ENCODE measurements at places on chromosomes 1 and 21.

GRCh38 chr1:91784191-91784590 is 101.8 kb downstream of the TGFBR3 start:
- DNase-seq: no peak

DNA sequence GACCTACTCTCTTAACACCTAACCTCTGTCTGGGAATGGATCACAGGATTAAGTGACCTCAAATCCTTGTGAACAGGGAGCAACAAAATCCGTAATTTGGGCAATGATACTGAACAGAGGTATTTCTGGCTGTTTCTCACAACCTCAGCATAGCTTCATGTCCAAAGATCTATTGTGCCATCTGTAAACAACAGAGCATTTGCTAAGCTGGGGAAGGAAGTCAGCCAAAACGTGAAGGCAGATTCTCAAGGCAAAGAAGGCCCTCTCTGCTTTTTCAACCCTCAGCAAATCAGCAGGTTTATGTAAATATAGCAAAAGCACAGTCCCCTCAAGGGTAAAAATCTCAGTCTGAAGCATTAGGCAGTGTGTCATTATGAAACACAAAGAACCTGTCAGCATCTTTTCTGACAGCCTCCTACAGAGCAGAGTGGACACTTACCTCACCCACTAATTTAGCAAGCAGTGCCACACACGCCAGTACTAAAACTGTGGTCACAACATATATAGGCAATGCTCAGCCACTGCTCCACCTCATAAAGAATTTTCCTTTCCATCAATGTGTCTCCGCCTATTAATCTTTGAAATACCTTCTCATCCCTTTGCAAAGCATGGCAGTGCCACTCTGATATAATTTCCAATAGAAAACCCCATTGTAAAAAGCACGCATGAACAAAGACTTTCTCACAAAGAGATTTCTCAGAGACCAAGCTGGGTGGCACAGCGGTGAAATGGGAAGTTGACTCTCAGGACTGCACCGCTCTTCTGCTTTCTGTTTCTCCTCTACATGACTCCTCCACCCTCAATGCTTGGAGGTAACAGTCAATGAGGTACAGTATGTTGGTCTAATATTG is 188.0 kb downstream of the RERE start:
- peak; percentile 84 for DNase-seq

DNA sequence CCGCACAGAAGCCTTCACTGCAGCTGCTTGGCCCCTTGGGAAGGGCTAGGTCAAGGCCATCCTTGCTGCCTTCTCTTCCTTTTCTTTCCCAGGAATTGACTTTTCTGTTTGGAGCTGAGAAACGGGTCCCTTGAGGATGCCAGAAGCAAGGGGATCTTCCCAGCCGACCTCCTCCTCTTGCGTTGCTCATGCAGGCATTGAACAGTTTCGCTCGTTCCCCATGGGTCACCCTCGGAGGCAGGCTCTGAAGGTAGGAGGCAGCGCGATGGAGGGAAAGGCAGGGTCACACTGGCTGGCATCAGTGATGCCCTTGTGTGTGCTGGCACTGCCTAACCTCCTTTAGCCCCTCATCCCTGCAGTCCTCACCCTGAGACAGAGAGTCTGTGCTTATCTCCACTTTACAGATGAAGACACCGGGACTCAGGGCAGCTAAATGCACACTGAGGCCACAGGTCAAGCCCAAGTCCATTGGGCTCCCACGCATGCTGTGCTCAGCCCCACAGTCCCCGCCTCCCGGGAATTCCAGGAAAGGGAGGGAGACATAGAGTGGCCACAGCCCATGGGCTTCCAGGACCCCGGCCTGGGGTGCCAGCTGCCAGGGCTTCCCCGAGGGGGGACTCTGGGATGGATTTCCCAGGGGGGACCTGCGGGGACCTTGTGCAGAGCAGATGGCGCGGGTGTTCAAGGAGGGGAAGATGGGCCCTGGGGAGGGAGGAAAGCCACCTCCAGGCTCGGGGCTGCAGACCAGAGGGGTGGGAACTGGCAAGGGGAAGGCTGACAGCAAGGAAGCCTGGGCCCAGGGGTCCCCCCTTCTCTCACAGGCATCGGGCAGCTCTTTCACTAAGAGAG is 90.2 kb downstream of the SPSB1 start:
- DNase-seq: no peak

- peak; percentile 93 for DNase-seq
Observed at GRCh38 chr1:32107742-32108661, at the start of gene KPNA6. TSS of gene KPNA6 (plus strand) at chr1:32108056. CDS start at chr1:32108131, 75 bp downstream.

DNA sequence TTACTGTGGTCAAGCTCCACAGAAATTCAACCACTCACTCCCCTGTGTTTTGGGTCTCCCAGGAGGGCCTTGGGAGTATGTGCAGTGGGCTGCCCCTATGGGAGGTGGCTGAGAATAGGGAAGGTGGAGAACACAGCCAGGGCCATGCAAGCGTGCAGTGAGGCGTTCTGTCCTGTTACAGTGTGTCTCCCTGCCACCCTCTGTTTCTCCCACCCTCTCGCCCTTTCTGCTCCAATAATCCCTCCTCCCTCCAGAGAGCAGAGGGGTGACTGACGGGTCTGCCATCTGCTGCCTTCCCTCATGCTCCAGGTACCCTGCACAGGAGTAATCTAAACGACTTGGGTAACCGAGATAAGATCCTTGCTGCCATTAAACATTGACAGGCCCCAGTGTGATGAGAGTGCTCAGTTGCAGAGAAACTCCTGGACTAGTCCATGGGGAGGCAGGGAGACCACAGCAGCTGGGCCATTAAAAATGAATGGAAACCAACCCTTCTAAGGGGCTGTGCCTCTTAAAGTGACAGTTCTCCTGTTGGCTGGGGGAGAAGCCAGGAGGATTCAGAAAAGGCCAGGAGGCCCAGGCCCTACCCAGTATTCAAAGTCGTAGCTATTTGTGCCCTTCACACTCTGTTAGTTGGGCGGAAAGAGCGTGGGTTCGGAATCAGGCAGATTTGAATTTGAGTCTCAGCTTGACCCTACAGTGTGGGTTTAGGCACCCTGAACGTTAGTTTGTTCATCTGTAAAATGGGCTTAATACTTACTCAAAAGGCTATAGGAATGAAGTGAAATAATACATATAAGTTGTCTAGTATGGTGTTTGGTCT is 22.4 kb upstream of the BTG2 start:
- DNase-seq: no peak

- DNase-seq: peak; percentile 72
Observed at GRCh38 chr21:25733859-25734653, 648 bp downstream of the ATP5PF start.

- DNase-seq: no peak
Observed at GRCh38 chr1:99347041-99347684, 82.9 kb downstream of the PLPPR4 start.

DNA sequence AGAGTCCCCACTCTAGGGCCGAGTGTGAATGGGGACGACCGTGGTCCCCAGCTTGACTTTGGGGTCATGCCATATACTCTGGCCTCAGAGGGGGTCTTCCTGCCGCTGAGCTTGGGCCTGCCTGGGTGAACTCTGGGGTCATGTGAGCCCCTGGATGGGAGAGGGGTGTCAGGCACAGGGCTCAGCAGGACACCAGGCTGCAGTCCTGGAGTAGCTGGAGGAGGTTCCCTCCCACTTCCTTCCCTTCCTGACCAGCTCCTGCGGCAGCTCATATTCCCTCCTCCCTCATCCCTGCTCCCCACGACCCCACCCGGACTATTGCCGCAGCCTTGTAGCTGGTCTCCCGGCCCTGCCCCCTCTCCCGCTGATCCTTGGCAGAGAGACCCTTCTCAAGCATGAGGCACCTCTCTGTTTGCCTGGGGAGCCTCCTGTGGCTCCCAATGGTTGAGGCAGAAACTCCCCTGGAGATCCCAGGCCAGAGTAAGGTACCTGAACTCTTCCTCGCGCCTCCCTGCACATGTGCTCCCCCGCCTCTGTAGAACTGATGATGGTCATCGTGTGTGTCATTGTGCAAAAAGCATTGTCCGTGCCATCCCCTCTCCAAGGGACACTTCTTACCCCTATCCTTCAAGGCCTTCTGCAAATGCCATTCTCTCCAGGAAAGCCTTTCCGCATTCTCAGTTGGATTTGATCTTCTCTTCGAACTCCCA is 1.8 kb downstream of the TNFRSF1B start:
- DNase-seq: no peak

DNA sequence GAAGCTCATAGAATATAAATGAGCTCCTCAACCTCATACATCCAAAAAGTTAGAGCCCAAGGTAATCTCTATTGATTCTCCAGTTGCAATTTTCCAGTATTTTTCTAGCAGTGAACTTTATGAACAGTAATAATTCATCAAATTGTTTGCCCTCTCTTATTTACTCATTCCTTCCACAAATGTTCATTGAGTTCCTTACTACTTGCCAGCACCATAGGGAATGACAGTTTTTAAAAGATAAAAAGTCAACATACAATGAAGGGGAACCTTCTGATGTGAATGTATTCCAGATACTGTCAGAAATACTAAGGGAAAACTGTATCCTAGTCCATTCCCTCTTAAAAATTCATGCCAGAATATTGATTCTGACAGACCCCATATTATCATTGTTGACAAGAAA is 277.0 kb upstream of the C1orf87 start:
- DNase-seq: no peak

- DNase-seq: no peak
Observed at GRCh38 chr1:75582725-75583261, 28.1 kb downstream of the SLC44A5 start.

DNA sequence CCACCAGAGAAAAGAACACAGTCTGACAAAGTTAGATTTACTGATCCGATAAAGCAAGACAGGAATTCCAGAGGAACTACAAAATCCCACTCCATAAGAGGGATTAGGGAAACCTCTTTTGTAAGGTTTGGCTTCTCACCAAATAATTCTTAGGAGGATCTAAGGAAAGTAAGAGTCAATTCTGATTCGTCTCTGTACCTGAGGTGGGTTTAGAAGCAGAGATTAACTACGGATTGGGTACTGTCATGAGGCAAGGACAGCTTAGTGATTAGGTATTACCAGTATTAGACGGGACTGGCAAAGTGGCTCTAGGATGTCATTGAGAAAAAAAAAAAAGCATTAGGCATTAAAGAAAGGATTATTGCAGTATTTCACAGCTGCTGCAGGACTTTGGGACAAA is 371.7 kb upstream of the BRINP3 start:
- no peak for DNase-seq

DNA sequence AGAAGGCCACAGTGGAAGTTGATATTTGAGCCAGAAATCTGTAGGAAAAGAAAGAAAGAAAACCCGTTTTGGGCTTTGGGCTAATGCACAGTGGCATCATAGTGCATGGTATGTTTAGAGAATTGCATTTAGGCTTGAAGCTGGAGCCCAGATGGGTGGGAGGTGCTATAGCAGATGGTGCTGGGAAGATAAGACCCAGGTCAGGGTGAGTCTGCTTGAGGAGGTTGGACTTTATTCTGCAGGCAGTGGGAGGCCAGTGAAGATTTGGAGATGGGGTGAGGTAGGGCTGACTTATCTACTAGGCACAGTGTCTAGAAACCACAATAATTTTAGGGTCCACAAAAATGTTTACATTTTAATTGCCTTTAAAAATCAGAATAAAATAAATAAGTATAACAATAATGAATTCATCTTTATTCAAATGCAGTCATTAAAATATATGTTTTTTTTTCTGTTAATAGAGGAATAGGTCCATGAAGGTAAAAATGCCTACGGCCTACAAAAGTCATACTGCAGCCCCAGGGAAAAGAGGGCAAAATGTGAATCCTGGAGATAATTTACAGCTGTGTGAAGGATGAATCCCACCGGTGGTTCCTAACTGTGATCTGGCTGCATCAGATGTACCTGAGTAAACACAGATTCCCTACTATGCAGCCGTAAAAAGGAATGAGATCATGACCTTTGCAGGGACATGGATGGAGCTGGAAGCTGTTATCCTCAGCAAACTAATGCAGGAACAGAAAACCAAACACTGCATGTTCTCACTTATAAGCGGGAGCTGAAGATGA is 8.7 kb downstream of the DNAJC6 start:
- no peak for DNase-seq

DNA sequence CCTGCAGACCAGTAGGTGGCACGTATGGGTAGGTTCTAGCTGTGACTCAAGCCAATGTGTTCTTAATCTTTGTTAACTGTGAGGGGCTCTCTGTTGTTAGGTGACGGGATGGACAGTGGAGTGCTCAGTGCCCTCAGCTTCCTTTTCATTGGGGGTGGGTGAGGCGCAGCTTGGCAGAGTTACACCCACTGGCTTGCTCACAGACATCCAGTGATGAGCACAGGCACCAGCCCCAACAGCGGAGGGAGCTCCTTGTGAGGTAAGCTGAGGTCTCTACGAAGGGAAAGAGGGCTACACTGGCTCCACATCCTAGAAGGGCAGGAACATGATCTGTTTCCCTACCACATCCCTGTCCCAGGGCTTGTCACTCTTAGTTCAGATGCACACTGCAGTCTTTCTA is 871.3 kb downstream of the LRRIQ3 start:
- DNase-seq: no peak

DNA sequence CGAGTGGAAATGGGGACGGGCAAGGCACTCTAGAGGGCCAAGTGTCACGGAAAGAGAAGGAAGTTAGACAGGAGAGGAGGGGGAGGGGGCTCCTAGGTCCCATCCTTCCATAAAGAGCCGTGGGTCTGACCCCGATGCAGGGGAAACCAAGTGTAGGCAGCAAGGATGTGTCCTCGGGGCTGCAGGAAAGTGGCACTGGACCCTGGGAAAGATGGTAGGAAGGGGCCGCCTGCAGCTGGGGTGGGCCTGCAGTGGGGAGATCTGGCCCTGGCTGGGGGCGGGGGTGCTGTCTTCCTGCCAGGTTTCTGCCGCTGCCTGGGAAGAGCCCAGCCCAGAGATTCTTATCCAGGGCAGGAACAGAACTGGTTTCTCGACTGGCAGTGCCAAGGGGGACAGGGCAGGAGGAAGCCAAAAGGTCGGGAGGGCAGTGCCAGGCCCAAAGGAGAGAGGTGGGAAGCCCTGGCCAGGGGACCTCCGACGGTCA is 12.9 kb downstream of the CRABP2 start:
- DNase-seq: no peak

GRCh38 chr1:117180147-117180967 is 30.4 kb downstream of the VTCN1 start:
- peak; percentile 29 for DNase-seq

DNA sequence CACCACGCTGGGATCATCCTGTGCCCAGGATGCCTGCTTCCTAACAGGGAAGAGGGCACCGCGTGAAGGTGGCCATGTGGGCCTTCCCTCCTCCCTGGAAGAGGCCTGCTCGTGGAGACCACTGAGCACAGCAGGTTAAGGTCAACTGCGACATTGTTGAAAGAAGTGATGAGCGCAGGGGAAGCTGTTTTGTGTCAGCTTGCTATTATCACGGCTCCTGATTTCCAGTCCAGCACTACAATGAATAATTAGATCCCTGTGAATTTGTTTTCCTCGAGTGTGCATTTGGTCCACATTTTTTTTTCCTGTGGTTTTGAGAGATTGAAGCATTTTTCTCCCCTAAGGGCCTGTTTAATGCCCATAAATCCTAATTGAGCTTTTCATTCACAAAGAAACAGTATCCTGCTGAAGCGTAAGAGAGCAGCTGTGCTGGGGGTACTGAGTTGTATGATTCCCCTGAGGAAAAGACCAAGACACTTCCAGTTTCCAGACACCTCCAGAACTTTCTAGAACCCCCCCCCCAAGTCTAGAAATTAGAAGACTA is 204.9 kb downstream of the KCNJ6 start:
- no peak for DNase-seq

Measured in NCI-H1417 (cell line).